EH (cell line): ENCODE measurements at places on chromosomes 16 and 17.
A peak's percentile ranks its signal among the peaks of the same experiment; 100 is the strongest.

DNA sequence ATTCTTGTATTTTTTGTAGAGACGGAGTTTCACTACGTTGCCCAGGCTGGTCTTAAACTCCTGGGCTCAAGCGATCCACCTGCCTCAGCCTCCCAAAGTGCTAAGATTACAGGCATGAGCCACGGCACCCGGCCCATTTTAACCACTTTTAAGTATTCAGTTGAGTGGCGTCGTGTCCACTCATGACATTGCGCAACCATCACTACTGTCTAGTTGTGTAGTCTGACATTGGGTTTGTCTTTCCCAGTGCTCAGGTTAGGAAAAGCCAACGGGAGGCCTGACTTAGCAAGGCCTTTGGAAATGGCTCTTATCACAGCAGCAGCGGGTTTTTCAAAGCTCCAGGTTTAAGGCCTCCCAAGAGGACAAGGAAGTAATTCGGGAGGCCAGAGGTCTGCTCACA is 58.7 kb downstream of the LITAF start:
- DNase-seq: no peak

GRCh38 chr17:60253048-60253447 is 103.3 kb downstream of the CA4 start:
- DNase-seq: peak; percentile 12

DNA sequence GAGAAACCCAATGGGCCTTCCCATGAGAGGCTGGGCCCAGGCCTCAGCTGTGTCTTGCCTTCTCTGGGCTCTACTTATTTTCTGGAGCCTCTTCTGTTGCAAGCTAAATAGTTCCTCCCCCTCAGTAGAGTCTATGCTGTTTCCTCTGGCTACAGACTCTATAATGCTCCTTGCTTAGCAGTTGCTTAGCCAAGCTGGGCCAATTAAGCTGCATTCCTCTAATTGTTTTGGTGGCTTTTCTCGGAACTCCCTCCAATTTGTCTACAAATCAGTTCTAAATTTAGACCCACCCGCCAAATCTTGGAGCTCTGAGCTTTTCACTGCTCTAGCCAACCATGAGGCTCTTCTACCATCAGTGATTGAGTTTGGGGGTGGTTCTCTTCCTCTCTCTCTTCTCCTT is 302.7 kb upstream of the ASIC2 start:
- peak; percentile 0 for DNase-seq

- no peak for DNase-seq
Observed at GRCh38 chr16:55839115-55839514, 6.2 kb upstream of the CES1 start.

DNA sequence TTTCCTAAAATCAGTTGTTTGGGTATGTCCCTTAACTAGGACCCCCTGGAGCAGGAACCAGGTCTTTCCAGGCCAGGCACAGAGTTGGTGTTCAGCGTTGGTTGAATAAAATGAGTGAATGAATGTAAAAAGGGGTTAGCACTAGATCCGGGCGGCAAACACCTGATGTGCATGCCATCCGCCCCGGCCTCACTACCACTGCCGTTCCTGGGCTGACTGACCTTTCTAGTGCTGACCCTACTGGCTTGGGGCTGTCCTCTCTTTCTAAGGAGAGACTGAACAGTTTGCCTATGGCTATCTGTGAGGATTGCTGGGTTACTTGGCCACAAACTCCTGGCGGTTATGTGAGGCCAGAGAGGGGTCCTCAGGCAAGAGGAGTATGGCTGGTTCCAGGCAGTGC is 10.1 kb upstream of the PHF12 start:
- no peak for DNase-seq

- no peak for DNase-seq
Observed at GRCh38 chr17:17621254-17621653, 29.7 kb upstream of the PEMT start.

GRCh38 chr17:50834429-50835300 is 721 bp upstream of the WFIKKN2 start:
- DNase-seq: peak; percentile 65

- DNase-seq: no peak
Observed at GRCh38 chr16:77353587-77354263, 81.1 kb downstream of the ADAMTS18 start.

GRCh38 chr17:6943406-6943805 is 52.4 kb upstream of the ALOX12 start:
- DNase-seq: no peak

DNA sequence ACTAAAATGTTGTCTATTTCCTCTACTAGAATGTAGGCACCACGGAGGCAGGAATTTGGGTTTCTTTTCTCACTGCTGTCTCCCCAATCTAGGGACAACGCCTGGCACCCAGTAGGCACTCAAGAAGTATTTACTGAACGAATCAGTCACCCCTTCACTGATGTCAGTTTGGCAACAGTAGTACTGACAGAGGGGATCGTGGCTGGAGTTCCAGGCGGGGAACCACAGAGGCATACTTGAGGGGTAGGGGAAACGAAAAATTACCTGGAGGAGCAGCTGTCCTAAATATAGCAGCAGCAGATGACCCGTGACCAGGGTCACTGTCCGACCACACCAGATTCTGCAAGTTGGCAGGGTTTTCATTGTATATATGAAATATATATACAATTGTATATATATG is 33.3 kb downstream of the TRIM25 start:
- no peak for DNase-seq

DNA sequence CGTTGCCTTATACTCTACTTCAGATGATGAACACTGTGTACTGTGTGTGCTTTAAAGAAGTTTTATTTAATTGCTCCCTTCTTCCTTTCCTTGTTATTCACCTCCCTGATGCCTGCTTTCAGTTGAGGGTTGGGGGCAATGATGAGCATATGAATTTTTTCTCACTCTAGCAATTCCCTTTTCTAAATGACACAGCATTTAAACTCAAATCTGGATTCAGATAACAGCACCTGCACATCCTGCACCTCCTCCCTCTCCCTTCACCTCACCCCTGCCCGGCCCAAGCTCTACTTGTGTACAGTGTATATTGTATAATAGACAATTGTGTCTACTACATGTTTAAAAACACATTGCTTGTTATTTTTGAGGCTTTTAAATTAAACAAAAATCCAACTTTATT is 13.0 kb upstream of the PNPO start:
- no peak for DNase-seq

- no peak for DNase-seq
Observed at GRCh38 chr17:58533616-58534188, 19.3 kb upstream of the MTMR4 start.

DNA sequence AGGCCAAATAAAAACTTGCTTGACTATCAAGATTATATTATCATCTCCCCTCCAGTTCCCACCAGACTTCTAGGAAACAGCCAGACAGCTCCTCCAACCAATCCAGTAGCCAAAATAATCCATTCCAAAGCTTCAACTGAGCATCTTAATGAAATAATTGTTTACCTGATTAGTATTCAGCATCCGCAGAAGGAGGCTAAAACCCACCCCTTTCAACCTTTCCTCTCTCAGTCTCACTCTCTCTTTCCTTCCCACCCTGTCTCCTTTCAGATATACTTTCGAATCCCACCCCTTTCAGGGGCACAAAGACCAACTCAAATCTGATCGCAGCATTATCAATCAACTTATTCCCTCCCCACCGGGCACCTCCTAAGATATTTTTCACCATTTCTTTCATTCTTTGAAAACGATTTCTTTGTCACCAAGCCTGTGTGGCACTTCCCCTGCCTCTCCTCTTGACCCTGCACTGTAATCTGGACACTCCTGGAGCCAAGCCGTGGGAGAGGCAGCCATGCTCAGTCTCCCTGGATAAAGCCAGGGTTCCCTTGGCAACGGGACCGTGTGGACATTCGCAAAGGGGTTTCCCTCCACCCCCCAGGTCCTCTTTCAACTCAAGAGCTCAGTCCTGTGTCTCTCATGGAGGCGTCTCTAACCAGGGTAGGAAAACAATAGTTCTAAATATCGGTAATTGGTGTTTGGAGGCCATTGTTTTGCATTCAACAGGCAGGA is at the start of gene ANKFN1:
ANKFN1 (plus strand) TSS at position 602 of the 729 bp plus-strand sequence. CDS start 59,193 bp downstream, outside the sequence.
- DNase-seq: no peak

GRCh38 chr17:6346986-6347385 is 87.9 kb downstream of the AIPL1 start:
- no peak for DNase-seq

DNA sequence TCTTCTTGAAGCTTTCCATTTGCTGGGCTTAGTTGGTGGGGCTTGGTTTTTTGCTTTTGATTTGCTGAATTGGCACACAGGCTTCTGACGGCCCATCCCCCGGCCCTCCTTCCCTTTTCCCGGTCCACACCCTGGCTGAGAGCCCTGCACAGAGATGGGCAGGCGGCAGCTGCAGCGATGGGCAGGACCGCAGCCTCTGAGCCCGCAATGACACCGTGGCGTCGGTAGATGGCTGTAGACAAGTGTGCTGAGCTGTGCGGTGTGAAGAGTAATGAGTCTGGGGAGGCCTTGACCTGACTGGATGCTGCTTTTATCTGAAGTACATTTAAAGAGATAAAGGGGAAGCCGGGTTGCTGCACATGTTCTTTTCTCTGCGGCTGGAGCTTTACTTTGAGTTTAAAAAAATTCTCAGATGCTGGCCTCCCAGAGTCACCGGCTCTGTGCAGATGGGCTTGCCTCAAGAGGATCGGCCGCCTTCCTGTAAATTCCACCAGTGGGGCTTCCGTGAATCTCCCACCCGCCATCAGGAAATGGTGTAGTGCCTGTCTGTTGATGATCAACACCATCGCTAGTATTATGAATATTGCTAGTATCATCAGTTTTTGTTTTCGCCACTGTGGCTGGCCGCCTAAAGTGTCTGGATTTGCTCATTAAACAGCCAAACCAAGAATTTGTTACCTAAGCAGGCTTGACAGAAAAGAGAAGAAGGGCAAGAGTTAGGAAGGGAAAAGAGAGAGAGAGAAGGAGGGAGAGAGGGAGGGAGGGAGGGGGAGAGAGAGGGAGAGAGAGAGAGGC is 245.6 kb upstream of the RBFOX1 start:
- no peak for DNase-seq

GRCh38 chr17:83036666-83037065 is 42.7 kb upstream of the METRNL start:
- no peak for DNase-seq

DNA sequence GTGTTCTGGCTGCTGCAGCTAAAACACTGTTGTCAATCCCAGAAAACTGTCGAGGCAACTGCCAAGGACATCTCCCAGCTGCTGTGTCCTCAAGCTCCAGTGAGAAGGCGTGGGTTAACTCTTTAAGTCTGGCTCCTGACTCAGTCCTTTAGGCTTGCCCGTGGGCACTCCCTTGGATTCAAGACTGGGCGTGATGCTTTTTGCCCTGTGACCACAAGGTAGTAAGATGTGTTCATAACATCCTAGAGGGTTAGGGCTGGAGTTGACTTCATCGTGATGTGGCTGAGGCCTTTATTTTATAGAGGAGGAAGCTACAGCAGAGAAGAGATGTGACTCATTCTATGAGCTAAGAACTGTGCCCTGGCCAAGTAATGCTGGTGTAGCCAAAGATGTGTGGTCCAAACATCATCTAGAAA is 50.9 kb upstream of the TEKT3 start:
- DNase-seq: peak; percentile 88

- no peak for DNase-seq
Observed at GRCh38 chr16:80862160-80862705, 57.8 kb upstream of the CDYL2 start.

DNA sequence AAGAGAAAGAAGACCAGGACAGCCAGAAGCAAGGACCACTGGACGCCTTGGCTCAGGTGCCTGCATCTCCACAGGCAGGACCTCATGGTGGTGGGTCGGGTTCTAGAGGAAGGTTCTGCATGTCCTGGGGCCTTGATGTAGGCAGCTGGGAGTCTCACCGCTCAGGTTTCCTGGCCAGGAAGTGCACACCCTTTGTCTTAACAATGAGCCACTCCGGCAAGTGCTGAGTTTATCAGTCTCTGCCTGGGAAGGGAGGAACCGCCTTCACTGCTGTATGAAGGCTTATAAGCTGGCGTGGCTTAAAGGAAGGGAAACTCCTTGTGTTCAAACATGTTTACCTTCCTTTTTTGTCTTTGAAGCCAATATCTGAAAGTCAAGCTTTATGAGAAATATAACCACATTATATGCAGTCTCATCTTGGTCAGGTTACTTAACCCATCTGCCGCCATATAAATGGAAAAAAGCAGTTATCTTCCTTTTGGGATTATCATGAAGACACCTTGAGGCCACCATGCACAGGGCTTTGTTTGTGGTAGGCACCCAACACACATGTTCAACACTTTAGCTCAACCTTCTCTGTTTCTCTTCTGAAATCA is at the start of gene ST6GALNAC1:
ST6GALNAC1 (minus strand) TSS at position 205 of the 596 bp plus-strand sequence; CDS start at position 86, 119 bp downstream.
- no peak for DNase-seq

DNA sequence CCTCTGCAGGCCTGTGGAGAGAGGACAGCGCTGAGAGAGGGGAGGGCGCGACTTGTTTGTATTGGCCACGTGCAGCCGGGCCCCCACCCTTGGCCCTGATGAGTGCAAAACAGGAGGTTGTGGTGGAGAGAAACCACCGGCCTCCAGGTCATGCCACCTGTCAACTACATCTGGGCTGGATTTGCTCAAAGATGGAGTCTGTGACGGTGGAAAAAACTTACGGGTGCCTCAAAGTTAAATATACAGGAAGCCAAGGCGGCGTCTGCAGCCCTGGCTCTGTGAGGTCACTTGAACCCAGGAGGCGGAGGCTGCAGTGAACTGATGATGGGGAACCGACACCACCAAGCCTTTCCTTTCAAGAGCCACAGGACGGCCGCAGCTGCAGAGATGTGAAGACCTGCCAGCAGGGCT is 15.7 kb downstream of the C16orf74 start:
- DNase-seq: no peak

DNA sequence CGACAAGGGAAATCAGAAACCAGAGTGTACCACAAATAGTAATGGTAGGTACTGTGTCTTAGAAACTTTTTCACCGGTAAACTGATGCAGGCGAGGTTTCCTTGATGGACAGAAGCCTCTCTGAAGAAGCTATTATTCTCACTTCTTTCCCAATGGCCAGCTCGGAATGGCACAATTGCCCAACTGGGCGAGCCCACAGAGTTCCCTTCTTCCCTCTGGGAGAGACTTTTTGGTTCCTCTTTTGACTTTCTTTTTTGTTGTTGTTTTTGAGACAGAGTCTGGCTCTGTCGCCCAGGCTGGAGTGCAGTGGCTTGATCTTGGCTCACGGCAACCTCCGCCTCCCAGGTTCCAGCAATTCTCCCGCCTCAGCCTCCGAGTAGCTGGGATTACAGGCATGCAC is 16.9 kb downstream of the SLC43A2 start:
- DNase-seq: no peak

GRCh38 chr17:61594294-61594825 is 3.3 kb upstream of the NACA2 start:
- peak; percentile 36 for DNase-seq

DNA sequence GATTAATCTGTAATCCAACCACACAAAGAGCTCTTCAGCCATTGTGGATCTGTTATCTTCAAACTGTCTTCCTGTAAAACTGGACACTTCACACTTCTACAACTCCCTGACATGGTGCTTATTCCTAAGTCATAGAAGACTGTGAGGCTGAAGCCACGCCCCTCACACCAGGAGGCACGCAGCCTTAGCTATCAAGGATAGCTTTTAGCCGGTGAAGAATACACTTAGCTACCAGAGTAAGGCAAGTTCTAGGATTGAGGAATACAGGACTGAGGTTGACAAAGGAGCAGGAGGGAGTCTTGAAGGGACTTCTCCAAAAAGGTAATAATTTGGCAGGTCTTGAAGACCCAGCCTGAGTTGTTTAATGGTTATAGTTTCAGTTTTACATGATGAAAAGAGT is 79.8 kb upstream of the GAS7 start:
- no peak for DNase-seq

GRCh38 chr17:77749321-77749751 is 209.2 kb upstream of the TNRC6C start:
- no peak for DNase-seq

GRCh38 chr16:54204756-54205155 is 81.8 kb downstream of the IRX3 start:
- DNase-seq: no peak
